Spleen (tissue), 13 donors: ENCODE measurements at places on chromosomes 6 and 20.

DNA sequence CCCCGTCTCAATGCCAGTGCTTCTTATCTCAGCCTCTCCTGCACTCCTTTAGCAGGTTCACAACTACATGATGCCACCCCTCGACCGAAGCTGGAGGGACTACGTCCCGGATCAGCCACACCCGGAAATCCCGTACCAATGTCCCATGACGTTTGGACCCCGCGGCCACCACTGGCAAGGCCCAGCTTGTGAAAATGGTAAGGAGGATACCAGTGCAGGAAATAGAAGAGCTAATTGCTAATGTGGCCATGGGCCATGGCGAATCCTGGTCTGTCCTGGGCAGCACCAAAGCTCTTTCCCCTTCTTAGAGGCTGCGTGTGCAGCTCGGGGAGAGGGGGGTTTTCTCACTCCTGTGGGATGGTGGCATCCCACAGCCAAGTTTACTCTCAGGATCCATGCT, 5.5 kb downstream of the IRF4 start:
- DNase-seq: no peak

DNA sequence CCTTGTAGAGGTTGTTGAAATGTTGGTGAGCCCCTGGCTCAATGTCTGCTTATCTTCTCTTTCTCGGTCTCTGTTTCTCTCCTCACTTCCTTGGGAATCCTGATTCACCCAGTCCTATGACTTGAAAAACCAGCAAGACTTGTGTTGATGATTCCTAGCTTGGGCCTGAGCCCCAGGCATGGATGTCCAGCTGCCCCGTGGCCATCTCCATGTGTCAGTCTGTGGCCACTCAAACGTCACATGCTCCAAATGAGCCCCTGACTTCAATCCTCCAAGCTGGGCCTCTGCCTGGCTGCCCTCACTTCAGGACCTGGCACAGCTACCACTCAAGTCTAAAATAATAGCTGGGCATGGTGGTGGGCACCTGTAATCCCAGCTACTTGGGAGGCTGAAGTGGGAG, 81.0 kb downstream of the SRC start:
- DNase-seq: no peak

DNA sequence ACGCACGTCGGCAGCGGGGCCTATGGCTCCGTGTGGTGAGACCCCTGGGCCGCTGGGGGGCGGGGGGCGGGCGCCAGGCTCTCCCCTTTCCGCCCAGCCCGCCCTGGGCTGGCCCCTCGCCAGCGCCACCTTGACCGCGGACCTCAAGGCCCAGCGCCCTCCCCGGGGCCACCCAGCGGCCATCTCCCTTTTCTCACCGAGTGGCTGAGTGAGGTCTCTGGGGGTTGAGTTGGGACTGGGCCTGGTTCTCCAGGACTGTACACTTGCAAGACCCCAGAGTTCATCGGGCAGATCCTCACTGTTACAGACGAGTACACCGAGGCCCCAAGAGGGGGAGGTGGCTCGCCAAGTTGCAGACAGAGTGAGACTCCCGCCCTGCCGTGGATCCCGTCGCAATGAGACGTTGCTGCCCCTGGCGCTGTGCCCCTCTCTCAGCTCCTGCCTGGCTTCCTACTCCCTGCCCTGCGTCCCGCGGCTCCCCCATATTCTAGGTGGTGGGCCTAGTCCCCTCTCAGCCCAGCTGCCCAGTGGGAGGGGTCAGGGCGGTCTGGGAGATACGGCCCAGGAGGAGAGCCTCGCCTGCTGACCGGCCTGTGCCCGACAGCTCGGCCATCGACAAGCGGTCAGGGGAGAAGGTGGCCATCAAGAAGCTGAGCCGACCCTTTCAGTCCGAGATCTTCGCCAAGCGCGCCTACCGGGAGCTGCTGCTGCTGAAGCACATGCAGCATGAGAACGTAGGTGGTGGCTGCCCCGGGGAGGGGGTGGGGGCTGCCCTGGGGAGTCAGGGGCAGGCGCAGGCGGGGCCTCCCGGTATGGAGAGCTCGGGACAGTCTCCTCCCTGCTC, 576 bp downstream of the MAPK13 start:
- DNase-seq: peak; percentile 89

GRCh38 chr6:4607793-4608192, 168.4 kb upstream of the CDYL start:
- DNase-seq: no peak

DNA sequence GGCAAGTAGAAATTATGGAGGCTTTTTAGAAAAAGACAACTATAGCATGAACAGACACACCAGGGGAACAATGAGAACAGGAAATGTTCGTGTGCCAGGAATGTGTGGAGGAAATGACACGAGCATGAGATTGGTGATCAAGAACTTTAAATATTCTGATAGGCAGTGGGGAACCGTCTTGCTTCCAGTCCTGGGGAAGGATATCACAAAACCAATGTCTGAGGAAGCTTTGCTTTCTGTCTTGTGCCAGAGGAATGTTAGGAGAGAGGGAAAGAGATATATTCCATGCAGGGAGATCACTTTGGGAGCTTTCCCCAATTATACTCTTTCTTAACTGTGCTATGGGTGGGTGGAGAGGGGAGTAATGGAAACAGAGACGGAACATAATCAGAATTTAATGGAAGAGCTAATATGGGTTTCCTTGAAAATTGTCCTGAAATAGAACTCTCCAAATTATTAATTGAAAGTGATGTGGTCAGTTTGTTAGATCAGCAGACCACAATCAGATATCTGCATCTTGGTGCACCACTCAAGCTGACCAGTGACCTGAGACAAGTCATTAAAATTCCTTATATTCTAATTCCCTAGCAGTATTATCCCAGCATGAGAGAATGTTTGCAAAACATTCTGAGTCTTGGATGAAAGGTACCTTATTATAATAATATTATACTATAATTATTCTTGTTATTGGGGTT, 178.2 kb downstream of the SOX4 start:
- DNase-seq: no peak

- DNase-seq: no peak
Observed at GRCh38 chr6:119196715-119197114, 118.3 kb upstream of the FAM184A start.

DNA sequence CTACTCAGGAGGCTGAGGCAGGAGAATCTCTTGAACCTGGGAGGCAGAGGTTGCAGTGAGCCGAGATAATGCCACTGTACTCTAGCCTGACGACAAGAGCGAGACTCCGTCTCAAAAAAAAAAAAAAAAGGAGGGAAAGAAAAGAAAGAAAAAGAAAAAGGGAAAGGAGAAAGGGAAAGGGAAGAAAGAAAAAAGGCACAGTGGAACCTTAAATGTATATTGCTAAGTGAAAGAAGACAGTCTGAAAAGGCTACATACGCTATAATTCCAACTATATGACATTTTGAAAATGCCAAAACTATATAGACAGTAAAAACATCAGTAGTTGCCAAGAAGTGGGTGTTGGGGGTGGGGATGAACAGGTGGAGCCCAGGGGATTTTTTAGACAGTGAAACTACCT, 16.2 kb downstream of the PPIL4 start:
- DNase-seq: no peak

GRCh38 chr6:114376611-114377175, 33.9 kb upstream of the HS3ST5 start:
- DNase-seq: no peak

DNA sequence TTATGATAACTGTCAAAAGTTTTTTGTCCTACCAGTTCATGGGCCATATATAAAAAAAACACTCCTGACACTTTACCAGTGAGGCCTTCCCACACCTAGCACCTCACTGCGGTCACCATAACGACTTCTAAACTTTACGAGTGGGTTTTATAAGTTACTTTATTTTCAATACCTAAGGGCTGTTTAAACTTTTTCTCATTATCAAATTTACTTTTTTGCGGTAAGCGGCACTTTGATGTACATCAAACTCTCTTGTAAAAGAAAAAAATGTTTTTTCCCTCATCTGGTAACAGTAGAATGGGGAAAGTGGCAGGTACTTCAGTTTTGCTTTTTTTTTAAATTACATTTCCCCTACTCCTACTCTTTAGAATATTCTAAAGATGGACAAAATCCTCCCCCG, 36.2 kb downstream of the FYN start:
- no peak for DNase-seq

DNA sequence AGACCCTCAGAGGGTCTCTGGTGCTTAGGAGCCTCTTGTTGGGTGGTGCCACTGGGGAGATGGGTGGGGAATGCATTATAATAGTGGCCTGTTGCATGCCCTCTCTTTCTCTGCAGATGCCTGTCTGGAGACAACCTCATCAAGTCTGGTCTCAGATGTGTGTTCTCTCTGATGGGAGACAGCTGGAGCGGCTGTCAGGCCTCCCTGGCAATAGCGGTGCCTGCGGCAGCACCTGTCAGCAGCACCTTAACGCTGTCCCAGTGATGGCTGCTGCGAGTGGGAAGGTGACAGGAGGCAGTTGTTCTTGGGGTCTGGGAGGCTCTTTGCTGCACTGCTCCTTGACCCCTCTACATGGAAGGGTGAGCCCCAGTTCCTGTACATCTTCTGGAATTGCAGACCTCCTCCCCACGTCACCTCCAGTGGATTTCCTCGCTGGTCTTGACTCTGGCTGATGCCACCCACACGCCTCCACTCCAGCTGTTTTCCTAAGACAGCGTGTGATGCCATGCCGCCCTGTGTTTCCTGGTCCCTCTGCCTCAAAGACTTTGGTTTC, 63.3 kb upstream of the BLCAP start:
- no peak for DNase-seq

- no peak for DNase-seq
Observed at GRCh38 chr6:111871207-111871606, 2.0 kb downstream of the FYN start.
